ENCODE measurements at places on chromosomes 16 and 17.

DNA sequence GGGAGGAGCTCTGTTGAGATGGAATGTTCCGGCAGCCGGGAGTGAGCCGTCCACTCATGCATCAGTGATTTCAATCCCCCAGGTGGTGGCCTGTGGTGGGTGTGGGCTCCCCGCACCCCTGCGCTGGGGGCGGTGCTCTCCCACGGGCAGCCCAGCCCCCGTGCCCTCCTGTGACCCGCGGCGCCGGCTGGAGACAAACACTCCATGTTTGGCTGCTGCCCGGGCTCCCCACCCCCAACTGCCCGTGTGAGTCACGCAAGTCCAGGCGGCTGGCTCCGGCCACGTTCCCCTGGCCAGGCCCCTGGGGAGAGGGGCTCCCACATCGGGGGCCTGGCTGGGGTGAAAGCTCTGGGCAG is 29.4 kb downstream of the CACNA1H start:
- no peak for DNase-seq

DNA sequence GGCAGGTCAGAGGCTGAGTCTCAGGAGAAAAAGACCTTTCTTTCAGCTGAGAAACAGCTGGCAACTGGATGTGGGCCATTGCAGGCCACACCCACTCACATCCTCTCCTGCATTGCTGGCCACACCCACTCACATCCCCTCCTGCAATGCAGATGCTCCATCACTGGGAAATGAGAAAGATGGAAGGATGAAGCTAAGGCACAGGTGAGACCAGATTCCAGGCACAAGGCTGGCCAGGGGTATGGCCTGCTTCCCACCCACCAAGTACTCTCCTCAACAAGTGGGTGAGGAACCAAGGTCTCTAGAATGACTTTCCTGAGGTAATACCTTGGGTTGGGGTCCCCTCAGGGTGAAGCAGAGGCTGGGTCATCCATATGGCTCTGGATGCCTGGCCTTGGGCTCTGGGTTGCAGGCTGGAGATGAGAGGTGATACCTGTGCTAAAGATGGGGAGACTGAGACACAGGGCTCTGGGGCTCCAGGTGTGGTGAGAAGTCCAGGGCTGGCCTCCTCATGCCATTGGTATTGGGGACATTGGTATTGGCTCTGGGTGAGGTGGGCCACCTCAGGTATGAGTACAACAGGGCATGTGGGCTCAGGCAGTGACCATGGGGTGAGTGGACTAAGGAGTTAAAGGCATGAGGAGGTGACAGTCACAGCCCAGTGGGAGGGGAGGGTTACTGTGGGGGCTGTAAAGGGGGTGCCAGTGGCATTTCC is 1726.8 kb downstream of the TP53TG3F start:
- no peak for DNase-seq

DNA sequence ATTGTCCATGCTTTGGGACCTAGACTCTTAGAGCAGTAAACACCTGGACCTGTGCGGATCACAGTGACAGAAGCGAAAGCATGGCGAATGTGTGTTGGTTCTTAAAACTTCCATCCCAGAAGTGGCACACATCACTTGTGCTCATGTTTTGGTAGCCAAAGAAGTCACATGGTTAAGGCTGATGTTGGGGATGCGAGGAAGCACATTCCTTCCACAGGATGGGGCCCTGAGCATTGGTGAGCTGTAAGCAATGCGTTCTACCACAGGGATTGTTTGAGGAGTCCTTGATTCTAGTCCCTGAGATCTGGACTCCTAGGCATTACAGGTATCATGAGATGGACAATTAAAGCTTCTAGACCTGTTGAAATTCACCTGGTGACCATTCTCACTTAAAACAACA is 375.9 kb downstream of the UTP18 start:
- no peak for DNase-seq

DNA sequence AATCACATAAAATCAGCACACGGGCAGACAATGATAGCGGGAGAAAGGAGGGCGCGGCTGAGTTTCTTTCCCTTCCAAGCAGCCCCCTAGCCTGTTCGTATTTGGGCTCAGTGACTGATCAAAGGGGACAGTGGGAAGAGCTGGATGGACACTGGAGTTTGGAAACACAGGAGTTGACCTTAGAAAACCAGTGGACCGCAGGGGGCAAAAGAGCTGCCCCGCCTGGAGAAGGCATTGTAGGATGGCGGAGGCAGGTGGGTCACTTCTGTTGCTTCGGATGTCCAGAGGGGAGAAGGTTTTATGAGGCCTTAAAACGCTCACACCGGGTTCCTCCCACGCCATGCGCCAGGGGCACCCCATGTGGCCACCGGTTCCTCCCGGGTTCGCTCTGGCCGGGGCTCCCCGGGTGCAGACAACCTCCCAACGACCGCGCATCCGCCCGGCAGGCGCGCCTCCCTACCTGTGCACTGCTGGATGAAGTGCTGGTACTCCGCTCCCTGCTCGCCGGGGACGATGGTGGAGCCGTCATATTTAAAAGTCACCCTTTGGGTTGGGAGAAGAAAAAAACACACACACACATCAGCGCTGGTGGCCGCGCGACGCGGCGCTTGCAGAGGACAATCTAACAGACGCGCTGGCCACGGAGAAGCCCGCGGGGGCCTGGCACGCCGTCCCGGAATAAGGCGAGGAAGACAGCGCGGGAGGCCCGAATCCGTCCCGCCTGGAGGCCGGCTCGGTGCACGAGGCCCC is 662 bp downstream of the COTL1 start:
- peak; percentile 29 for DNase-seq

DNA sequence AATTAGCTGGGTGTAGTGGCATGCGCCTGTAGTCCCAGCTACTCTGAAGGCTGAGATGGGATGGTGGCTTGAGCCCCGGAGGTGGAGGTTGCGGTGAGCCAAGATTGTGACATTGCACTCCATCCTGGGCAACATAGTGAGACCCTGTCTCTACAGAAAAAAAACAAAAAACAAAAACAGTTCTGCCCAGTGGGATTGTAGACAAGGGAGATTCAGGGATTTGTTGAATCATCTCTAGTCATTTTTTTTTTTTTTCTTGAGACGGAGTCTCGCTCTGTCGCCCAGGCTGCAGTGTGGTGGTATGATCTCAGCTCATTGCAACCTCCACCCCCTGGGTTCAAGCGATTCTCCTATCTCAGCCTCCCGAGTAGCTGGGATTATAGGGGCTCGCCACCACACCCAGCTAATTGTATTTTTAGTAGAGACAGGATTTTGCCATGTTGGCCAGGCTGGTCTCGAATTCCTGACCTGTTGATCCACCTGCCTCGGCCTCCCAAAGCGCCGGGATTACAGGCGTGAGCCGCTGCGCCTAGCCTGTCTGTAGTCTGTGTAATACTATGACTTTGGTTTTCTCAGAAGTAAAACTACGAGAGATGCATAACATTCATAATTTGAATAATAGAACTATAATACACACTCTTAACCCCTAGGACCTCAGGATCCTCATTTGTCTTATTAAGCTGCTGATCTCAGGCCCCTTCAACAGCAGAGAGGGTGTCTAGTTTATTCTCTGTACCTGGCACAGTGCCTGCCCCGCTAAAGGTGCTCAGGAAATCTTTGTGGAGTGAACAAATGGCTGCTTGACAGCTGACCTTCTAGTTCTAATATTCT is 1.4 kb downstream of the TEN1 start:
- DNase-seq = no peak

GRCh38 chr17:8057691-8058114 is 18.8 kb downstream of the ALOX15B start:
- DNase-seq = peak; percentile 66

GRCh38 chr17:57713140-57713539 is 32.0 kb downstream of the CCDC182 start:
- DNase-seq = no peak
